Fibroblast of skin of right quadriceps (primary cell): ENCODE measurements at places on chromosomes 7 and 10.

- no peak for DNase-seq
These were observed 89.7 kb upstream of the RET start for GRCh38 chr10:42987121-42987541.

- DNase-seq, result peak; percentile 25
These were observed 108.6 kb downstream of the NSUN6 start for GRCh38 chr10:18542832-18543231.

- DNase-seq, result no peak
These were observed 83.1 kb downstream of the CDH23 start for GRCh38 chr10:71479831-71480230.

DNA sequence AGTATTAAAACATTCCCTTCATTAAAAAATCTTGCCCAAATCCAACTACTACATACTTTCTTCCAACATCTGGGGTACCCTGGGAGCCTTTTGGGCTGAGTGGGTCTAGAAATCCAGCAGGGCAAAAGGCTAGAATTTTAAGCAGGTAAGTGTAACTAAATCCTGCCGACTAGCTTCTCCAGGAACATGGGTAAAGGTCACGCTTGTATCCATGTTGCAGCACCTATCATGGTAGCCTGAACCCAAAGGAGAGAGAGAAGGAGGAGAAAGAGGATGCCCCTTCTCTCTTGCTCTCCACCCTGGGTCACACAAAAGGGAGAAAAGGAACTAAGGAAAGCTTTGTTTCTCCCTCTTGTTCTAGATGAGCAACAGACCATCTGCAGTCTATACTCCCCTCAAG, 53.3 kb downstream of the ZNF680 start:
- DNase-seq, result no peak

DNA sequence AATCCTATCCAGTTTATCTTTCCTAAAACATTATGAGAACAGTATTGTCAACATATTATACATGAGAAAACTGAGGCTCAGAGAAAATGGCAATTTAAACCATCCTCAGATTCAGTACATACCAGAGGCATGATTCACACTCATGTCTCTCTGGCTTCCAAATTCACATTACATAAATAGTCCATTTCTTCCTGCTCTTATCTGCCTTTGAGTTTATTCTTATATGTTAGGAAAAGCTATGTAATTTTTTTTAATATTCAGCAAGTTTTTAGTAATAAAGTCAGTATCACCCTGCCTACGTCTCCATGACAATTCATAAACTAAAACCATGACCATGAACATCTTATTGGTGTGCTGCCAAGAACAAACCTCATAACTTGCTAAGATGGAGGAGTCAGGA, 1260.2 kb upstream of the SORCS1 start:
- peak; percentile 72 for DNase-seq

DNA sequence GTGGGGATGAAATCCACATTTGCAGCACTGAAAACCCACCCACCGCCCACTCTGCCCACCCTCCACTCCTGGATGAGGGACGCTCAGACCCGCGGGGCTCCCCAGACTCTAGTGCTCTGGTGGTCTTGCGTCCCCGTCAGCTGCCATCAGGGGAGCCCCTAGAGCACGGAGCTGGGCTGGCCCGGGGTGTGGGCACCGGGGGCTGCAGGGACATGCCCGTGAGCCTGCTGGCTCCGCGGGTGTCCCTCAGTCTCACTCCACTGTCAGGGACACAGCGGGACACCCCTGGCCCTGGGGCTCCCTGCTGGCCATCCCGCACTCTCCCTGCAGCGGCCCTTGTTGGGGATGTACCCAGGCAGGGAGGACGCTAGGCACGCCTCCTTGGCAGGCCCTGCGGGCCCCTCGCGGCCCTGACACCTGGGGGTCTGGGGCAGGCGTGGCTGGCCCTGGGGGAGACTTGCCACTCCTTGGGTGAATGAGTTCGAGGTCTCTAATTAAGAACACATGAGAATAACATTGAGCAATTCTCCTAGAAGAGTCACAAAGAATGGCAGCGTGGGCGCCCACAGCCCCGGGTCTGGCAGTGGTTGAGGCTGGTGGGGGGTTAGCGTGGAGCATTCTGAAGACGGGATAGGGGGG, 64.2 kb downstream of the CFAP46 start:
- DNase-seq, result no peak

DNA sequence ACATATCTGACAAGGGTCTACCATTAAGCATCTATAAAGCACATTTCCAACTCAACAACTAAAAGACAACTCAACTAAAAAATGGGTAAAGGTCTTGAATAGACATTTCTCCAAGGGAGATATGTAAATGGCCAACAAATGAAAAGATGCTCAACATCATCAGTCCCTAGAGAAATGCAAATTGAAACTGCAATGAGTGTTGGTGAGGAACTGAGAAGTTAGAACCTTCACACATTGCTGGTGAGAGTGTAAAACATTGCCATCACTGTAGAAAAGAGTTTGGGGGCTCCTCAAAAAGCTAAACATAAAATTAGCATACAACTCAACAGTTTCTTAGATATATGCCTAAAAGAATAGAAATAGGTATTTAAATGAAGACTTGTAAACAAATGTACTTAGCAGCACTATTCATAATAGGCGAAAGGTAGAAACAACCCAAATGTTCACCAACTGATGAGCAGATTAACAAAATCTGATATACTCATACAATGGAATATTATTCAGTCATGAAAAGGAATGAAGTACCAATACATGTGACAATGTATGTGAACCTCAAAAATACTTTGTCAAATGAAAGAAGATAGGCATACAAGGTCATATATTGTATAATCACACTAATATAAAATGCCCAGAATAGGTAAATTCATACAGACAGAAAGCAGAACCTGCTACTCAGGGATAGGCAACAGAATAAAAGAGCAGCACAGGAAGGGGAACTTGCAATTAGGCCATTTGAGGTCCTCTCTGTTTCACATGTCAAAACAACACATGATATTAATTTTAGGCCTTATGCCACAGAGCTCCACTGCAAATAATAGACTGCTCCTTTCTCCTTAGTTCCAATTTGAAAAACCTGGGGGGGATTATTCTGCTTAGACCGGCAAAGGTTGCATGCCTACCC, 10.6 kb upstream of the LRRC72 start:
- DNase-seq, result no peak

DNA sequence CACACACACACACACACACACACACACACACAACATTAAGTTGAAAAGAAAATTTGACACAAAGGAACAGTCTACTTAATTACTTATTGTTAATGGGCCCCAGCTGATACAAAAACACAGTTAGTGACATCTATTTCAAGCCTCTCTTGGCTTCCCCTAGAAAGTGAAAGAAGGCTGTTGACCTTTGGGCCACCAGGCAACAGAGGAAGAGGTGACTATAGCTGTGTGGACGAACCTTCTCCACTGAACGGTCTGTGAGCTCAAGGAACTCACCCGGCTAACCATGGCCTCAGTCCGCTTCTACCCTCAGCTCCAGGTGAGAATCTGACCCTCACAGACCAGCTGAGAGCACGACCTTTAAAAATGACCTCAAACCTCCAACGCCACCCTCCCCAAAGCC, 32.9 kb upstream of the CALN1 start:
- no peak for DNase-seq

DNA sequence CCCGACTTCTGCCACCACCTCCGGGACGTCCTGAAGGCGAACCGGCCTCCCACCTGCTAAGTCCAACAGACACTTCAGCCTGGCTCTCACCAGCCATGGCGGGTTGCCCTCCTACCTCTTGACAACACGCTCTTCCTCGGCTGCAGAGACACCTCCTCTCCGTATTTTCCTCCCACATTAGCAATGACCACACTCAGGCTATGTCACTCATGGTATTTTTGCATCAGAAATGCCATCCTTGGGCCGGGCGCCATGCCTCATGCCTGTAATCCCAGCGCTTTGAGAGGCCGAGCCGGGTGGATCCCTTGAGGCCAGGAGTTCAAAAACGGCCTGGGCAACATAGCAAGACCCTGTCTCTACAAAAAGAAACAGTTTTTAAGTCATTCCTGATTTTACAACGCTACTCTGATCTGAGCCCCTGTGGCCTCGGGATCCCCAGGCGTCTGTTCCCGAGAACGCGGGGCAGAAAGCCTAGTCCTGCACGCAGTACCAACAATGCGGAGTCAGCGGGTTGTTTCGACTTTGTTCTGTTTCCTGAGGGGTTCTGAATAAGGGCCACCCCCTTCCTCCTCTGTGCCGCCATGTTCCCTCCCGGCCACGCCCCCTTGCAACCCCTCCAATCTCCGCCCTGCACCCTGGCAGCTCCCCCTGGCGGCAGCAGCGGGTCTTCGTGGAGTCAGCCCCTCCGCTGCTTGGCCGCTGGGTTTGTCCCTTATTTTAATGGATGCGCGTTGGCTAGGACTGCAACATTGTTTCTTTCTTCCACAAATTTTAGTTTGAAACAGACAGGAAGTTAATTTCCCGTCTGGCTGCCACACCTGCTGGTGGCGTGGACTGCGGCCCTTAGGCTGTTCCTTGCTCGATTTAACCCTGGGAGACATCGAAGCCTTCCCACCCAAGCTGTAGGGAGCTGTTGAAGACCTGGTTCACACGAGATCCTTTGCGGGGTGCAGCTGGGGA, 9.7 kb upstream of the ZFAND2A start:
- DNase-seq, result peak; percentile 54

DNA sequence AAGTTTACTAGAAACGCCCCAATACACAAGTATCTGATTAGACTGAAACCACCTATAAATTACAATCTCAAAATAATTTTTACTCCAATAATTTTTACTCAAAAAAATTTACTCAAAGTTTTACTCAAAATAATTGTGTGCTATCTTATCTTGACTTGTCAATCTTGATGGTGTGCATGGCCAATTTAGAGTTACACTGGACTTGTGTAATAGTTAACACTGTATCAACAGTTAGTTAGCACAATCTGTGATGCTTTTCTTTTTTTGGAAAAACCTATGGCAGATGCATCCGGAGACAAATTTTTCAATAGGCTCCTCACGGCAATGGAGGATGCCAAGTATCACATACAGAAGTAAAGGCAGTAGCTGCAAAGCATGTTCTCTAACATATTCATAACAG, 24.9 kb downstream of the LMOD2 start:
- DNase-seq, result no peak

- peak; percentile 65 for DNase-seq
These were observed 133.6 kb downstream of the BMPER start for GRCh38 chr7:34038816-34039470.

DNA sequence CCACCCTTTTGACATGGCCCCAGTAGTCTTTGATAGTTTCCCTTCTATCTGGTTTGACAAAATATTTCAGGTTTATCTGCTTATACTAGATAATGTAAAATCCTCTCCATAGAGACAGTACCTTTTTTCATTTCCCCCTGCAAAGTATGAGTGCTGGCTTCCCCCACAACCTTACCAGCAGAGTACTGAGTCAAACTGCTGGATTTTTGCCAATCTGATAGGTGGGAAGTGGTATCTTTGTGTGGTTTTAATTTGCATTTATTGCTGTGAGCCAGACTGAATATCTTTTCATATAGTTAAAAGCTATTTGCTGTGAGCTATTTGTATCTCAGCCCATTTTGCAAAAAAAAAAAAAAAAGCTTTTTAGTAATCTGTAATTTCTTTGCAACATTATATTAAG, 32.1 kb upstream of the HECTD2 start:
- DNase-seq, result peak; percentile 66

DNA sequence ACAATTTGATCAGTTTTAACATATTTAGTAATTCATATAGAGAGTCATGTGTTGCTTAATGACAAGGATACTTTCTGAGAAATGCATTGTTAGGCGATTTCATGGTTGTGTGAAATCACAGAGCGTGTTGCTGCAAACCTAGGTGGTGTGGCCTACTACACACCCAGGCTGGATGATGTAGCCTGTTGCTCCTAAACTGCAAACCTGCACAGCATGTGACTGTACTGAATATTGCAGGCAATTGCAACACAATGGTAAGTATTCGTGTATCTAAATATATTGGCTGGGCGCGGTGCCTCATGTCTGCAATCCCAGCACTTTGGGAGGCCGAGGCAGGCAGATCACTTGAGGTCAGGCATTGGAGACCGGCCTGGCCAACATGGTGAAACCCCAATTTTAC, 73.7 kb upstream of the BAIAP2L1 start:
- no peak for DNase-seq

GRCh38 chr10:124625831-124626238, 118.3 kb downstream of the FAM53B start:
- no peak for DNase-seq

DNA sequence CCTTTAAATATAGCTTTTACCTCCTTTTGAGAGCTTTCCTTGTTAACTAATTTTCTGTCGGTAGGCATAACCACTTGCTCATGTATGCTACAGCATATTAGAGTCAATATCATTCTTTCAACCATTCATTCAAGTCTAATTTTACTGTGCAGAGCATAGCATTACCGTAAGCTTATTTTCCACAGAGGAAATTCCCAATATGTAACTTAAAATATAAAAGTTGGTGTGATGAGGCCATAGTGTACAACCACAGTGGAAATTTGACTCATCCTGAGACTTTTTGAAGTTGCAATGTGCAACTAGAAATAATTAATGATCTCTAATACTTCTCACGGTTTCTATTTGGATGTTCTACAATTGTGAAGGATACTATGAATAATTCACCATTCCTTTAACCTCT, 80.6 kb upstream of the KLF6 start:
- DNase-seq, result no peak

DNA sequence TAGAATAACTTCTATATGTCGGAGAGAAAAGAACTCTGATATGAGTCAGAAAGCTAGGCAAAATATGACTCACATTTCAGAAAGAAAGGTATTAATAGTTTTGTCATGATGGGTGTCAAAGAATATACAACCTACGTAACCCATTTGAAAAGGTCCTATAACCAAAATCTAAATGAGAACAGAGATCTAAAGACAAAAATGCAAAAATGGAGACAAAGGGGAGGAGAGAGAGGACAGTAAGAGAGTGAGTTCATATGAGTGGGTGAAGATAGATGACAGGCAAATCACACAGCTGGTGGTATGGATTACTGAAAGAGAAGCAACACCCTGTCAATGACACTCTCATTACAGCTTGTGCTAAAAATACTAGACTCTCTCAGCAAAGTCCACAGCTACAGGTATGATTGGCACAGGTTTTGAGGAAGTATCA, 25.6 kb downstream of the ANKMY2 start:
- no peak for DNase-seq

GRCh38 chr10:5526691-5527331, 2.0 kb downstream of the CALML3 start:
- DNase-seq, result no peak

- DNase-seq, result no peak
These were observed 8.9 kb downstream of the DLX6 start for GRCh38 chr7:97014145-97014750.

DNA sequence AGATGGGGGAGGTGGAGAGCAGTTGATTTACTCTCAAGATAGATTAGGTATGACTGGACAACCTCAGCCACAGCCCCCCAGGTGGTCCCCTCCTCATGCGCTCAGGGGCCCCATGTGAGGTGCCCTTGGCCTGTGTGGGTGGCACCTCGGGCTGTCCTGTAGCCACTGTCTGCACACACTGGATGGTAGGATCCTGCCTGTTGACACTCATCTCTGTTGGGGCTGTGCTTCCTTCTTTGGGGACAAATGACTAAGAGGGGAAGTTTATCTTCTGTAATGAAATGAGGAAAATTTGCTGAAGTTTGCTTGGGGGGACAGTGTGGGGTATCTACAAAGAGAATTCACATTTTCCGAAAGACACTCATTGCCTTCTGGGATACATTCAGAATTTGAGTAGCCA, 53.6 kb upstream of the ANTXRL start:
- no peak for DNase-seq

GRCh38 chr7:47937065-47937687, 11.1 kb downstream of the PKD1L1 start:
- no peak for DNase-seq
